ENCODE measurements at places on chromosomes 12 and 14.

GRCh38 chr14:50025776-50026175 lies 90.6 kb downstream of the VCPKMT start:
- no peak for DNase-seq

GRCh38 chr12:64532734-64533351 lies 77.5 kb upstream of the RASSF3 start:
- DNase-seq = no peak

DNA sequence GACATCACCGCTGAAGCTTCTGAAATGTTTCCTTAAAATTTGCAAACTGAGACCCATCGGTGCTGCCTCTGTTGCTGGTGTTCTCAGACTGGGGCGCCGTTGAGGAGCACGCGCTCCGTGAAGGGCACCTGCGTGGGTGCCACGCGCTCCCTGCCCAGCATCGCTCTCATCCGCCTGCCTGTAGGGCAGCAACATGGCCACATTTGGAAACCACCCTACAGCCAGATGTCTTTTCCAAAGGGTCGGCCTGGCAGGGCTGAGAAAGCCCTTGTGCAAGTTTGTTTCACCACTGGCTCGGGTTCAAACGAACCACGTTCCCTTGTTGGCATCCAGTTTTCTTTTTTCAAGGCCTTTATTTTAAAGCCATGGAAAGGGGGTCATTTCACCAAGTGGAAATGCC lies 13.9 kb downstream of the ADGRD1 start:
- no peak for DNase-seq

DNA sequence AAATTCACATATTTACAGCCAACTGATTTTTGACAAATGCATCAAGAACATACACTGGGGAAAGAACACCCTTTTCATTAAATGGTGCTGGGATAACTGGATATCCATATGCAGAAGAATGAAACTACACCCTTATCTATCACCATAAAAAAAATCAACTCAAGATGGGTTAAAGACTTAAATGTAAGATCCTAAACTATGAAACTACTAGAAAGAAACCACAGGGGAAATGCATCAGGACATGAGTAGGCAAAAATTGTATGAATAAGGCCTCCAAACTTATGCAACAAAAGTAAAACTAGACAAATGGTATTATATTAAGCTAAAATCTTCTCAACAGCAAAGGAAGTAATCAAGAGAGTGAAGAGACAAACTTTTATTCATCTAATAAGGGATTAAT lies 242.6 kb downstream of the CPNE8 start:
- no peak for DNase-seq

GRCh38 chr12:110042264-110042663 lies 6.1 kb downstream of the C12orf76 start:
- DNase-seq = no peak

DNA sequence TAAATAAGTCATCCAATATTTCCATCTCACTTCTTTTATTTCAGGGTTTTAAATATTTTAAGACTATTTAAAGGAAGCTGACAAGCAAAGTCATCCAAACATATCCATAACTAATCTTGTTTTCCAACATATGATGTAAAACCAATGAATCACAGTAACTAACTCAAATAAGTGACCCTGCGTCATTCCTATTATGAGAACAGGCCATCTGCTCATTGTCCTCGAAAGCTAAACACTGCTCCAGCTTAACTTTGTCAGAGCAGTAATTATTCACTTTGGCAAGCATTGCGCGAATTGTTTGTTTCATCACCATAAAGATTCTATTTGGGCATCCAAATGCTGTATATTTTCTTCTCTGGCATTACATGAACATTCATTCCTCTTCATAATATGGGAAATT lies 99.1 kb downstream of the CAPZA3 start:
- DNase-seq = no peak

DNA sequence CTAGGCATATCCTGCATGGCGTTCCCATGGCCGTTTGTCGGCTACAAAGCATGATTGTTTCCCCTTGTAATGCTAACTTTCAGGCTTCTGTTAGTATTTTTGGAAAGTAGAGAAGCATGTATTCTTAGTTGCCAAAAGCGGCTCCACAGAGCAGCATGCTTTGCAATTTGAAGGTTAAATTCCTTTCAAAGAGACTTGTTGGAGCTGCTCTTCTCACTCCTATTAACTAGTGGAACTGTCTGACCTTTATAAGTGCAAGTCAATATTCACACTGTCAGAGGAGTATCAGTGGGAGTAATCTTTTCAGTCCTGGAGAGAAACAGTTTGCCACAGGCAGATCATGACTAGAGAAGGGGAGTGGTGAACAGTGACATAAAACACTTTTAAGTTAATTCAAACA lies 656.1 kb upstream of the NOVA1 start:
- DNase-seq = no peak

DNA sequence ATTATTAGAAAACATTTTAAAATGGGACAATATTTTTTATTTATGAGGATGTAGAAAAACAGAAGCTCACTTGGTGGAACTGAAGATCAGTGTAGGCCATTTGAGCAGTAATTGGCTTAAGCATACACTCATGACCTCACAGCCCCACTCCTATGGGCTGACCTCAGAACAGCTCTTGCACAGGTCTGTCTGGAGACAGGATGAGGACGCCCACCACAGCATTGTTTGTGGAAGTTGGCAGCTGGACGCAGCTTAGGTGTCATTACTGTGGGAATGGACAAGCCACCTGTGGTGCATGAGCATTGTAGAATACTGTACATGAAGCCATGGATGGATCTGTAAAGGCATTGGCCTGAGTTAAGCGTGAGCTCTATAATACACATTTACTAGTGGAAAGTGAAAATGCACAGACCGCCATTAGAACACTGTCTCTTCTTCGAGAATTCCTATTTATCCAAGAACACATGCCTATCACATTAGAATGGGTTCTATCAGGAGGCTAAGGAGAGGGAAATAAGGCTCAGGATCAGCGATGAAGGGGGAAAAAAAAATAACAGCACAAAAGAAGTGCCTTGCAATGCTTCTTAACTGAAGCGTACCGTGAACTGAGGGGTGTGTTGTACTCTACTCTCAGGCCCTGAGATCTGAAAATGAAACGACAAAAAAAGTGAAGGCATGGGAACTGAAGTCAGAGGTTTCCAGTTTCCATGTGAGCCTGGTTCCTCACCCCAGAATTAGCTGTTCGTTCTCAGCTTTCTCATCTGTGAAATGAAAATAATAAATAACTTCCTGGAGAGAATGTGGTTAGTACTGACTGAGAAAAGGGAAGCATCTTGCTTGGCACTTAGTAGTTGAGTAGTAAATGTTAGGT lies 33.6 kb downstream of the KCNA1 start:
- peak; percentile 10 for DNase-seq

DNA sequence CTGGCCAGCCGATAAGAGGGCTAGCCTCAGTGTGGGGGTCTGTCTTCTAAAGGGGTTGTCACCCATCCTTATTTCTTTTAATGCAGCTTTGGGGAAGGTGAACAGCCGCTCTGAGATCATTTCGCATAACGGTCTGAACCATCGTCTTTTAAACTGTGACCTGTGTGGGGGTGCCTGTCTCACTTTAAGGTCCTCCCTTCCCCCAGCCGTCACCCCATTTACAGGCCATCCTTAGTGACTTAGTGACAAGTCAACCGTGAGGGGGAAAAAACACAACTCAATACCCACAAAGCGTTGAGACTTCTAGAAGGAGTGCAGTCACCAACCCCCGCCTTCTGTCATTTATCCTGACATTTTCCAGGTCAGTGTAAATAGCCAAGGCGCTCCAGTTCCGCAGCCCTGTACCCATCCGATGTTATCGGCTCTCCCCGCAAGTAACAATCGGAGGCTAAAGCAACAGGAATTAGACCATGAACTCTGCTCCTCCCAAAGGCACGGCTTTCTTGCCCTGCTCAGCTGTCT lies 505 bp upstream of the DENND5B start:
- peak; percentile 65 for DNase-seq

GRCh38 chr12:25242981-25243679 lies 7.6 kb downstream of the KRAS start:
- DNase-seq = no peak

GRCh38 chr12:12240662-12241340 lies 26.0 kb downstream of the LRP6 start:
- no peak for DNase-seq

GRCh38 chr14:23562822-23563472 lies 4.6 kb downstream of the AP1G2 start:
- DNase-seq = peak; percentile 72

DNA sequence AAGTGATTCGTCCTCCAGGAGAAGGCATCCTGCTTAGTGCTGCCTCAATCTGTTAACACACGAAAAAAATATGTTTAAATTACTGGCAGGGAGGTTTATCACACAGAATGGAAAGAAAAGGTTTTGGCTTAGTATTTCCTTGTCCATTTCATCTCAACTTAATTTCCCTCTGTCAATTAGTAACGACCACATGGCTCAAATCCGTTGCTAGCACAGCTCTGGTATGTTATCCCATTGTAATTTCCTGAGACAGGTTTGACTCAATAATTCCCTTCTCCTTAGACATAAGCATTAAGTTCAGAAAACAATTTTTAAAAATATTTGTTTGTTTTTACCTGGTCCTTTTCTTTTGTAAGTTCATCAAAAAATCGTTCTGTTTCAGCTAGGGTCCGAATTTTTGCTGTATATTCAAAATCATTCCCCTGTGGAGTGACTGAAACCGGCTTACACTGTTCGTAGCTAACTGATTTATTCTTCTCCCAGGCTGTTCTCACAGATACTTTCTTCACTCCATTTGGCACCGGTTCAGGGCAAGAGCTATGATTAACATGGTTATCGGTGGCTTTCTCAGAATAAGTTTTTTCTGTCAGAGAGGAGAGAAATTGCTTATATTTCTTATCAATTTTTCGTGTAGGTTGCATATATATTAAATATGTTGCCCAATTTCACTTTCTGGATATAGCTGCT lies 10.1 kb upstream of the PITPNM2 start:
- no peak for DNase-seq

- DNase-seq = no peak
Observed at GRCh38 chr14:61365667-61366212, 44.4 kb downstream of the PRKCH start.

GRCh38 chr12:48956279-48957140 lies 777 bp downstream of the ARF3 start:
- DNase-seq = peak; percentile 60

DNA sequence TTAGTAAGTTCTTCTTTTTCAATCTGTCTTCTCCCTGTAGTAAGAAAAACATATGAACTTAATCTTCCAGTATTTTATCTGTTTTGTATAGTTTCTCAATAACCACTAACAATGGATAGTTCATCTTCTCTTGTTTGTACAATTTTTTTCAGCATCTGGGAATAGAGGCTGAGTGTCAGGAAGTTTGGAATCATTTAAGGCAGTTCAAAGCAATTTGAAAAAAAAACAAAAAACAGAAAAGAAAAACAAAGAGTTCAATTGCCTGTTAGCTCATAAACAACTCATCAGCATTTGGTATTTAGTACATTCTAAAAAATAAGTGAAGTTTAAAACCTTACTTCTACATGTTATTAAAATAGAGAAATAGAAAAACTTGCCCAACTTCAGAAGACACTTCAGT lies 116.8 kb downstream of the PLCZ1 start:
- no peak for DNase-seq

GRCh38 chr14:89956661-89957009 lies 908 bp downstream of the TDP1 start:
- DNase-seq = no peak

- no peak for DNase-seq
Observed at GRCh38 chr12:89597210-89597609, 71.4 kb upstream of the POC1B start.
